Stimulated activated CD4-positive, alpha-beta T cell treated with anti-CD3 and anti-CD28 coated beads, Interleukin-12 subunit alpha, Interleukin-12 subunit beta, amount 100 ng/mL, for 48 hours (primary cell): ENCODE measurements at places on chromosomes 7 and 10.

- no peak for DNase-seq
Measured at GRCh38 chr7:114678116-114678515, 243.8 kb upstream of the MDFIC start.

DNA sequence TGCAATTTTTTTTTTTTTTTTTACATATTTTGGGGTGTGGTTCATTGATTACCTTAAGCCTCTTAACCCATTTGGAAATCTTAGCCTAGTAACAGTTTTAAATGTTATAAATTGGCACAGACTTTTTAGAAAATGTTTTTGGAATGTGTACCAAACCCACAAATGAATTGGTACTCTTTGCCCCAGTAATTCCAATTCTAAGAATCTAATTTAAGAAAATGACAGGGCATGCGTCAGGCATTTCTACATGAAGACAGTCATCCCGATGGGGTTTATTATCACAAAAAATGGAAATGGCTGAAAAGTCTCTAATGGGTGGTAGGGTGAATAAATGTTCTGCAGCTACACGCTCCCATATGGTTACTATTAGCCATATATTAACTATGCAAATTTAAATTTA is 54.9 kb downstream of the ITIH5 start:
- no peak for DNase-seq

- DNase-seq = no peak
Measured at GRCh38 chr10:28788252-28788651, 110.9 kb downstream of the BAMBI start.

DNA sequence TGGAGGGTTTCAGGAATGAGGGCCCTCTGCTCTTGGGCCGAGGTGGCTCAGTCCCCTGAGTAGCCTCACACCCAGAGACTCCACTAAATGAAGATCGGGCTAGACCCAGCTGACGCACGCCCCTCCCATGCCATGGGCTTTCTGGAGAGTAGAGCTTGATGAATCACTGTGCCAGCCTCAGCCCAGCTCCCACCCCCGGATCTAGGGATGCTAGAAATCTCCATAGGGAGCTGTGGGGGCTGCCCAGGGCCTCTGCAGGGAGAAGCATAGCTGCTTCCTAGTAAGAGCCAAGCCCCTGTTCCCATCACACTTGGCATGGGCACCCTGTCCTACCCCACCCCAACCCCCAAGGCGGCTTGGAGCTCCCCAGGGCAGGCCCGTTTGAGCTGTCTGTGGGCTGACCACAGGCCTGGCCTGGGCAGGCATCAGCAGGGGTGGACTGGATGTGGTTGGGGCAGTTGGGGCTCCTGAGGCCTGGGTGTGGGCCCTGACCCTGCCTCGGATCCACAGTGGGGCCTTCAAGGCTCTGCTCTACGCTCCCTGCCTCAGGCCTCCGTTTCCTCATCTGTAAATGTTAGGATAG is 121.2 kb downstream of the ZMIZ1 start:
- no peak for DNase-seq

GRCh38 chr7:44979481-44980392 is 922 bp upstream of the MYO1G start:
- DNase-seq = no peak

DNA sequence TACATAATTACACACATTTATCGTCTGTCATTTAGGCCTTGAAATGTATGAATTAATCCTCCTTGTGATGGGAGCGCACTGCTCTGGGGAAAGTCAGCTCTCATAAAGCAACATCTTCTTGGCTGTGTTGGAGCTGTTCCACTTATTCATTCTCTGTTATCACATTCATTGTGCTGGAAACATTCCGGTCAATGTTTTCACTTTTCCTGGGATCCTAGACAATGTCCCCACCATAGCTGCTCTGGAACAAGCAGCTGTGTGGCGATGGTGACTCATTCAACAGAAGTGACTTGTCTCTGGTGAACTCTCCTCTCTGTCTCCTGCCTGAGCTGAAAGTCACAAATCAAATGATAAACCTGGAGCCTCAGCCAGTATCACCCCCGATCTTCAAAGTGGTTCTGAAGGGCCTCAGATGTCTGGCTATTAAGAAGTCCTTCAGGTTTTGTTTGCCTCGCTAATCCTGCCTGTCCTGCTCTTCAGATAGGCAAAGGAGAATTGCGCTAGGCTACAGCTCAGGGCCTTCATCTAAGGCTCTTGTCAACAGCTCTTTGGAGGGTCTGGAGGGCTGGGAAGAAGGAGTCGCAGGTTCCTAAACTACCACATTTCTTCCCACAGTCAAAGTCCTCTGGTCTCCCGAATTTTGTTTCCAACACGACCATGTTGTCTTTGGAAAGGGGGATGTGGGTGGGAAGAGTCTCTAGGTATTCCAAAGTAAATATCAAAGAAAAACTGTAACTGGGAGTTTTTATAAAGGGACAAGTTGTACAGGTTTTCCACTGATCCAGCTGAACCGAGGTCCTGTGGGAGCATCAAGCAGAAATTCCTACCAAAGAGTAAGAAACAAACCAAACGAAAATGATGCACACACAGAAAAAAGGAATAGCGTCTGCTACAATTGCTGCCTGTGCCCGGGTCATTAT is 29.3 kb downstream of the KLF6 start:
- no peak for DNase-seq

GRCh38 chr10:21675157-21675796 is 141.2 kb downstream of the MLLT10 start:
- peak; percentile 22 for DNase-seq

GRCh38 chr7:28840592-28840995 is 117.5 kb downstream of the TRIL start:
- DNase-seq = no peak

- no peak for DNase-seq
Measured at GRCh38 chr10:98150544-98150943, 16.1 kb downstream of the R3HCC1L start.

GRCh38 chr10:52672880-52673279 is 99.7 kb downstream of the MBL2 start:
- DNase-seq = no peak

GRCh38 chr7:28202222-28202621 is 21.6 kb upstream of the JAZF1 start:
- DNase-seq = no peak

DNA sequence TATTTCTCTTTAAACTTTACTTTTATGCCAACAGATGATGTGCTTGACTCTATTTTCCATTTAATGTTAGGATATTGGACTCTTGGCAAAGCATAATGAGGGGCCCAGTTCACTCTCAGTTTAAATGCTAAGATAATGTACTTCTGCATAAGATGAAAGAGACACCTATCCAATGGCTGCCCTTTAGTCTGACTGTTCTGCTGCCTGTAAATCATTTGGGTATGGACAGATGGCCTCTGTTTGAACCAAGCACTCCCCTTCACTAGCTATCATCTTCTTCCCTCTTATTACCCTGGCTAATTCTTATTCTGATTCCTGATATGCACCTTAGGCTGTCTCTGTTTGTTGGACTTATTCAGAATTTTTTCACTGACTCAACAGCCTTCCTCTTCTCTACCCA is 72.1 kb downstream of the SEM1 start:
- DNase-seq = no peak

GRCh38 chr7:12814107-12814506 is 126.7 kb downstream of the ARL4A start:
- DNase-seq = no peak

GRCh38 chr7:50768485-50769474 is 13.9 kb downstream of the GRB10 start:
- DNase-seq = no peak

GRCh38 chr7:41769162-41769561 is 66.3 kb upstream of the INHBA start:
- no peak for DNase-seq

- peak; percentile 38 for DNase-seq
Measured at GRCh38 chr10:70115948-70116682, 16.5 kb downstream of the AIFM2 start.

GRCh38 chr7:38374507-38374906 is 101.1 kb upstream of the TARP start:
- no peak for DNase-seq

DNA sequence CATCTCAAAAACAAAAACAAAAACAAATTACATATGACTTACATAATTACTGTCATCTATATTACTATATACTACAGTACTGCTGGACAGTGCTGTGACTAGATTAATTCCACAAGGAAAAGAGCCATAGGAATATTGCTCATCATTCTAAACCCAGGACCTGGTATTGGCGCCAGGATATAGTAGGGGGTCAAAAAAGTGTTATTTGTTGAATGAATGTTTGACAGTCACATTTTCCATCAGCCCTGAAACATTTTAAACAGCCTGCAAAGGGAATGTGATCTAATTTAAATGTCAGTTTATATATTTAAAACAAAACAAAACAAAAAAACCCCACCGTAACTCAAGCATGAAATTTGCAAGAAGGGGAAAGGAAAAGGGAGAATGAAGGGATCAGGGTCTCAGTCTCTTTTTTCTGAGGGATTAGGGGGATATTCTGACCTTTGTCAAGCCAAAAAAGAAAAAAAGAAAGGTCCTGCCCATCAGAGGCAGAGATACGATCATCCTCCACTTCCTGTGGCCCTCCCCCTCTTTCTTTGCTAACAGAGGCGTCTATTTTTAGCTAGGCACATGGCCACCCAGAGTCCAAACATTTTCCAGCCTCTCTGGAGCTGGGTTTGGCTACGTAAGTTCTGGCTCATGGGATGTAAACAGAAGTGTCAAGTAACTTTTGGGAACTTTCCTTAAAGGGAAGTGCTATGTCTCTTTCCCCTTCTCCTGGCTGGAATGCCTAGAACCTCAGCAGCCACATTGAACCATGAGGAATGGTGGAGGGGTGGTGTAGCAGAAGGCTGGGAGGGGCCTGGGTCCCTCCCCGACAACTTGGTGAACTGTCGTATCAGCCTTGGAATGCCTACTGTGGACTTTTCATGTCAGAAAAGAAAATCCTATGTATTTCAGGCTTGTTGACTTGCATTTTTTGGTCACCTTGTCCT is 44.6 kb upstream of the DLG5 start:
- no peak for DNase-seq

GRCh38 chr10:27188259-27188658 is 33.1 kb downstream of the MASTL start:
- no peak for DNase-seq

GRCh38 chr10:23331567-23332301 is 12.9 kb downstream of the C10orf67 start:
- no peak for DNase-seq

GRCh38 chr10:72105710-72106109 is 17.4 kb upstream of the SPOCK2 start:
- DNase-seq = no peak

GRCh38 chr10:48760983-48761382 is 76.3 kb downstream of the WDFY4 start:
- DNase-seq = no peak

DNA sequence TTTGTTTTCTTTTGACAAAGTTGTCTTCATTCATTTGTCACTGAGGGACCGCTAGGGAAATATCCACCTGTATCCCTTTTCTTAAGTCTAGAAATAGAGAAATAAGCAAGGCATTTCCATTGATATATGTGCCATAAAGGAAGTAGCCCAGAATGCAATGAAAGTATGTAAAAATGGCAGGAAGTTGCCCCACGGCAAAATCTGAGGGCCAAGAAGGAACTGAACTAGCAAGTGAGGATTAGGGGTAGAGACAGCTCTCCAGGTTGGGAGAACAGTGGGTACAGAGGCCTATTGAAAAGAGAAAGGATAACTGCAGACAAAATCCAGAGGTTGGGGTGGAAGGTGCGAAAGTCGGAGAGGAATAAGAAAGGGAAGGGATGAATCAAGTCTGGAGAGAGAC is 56.6 kb upstream of the TOMM7 start:
- DNase-seq = no peak

GRCh38 chr7:1696671-1697498 is 26.8 kb downstream of the ELFN1 start:
- no peak for DNase-seq

GRCh38 chr7:95376632-95377400 is 19.4 kb downstream of the PON3 start:
- DNase-seq = no peak

GRCh38 chr10:114685456-114685855 is 27.4 kb upstream of the ABLIM1 start:
- DNase-seq = no peak
